Brain (organoid and tissue), 16 donors: ENCODE measurements at places on chromosomes 2 and 18. TPM values are rescaled to one million over a fixed set of nuclear protein-coding genes. Genes with fewer than 3 reads are reported as not detected.

The MAL gene
- polyA plus RNA-seq, result 206 TPM

The HOXD11 gene
- polyA plus RNA-seq, result 5.1 TPM

The STAM2 gene
- polyA plus RNA-seq, result 7.3 TPM

The CCDC150 gene
- polyA plus RNA-seq, result 1.2 TPM

The FZD7 gene
- polyA plus RNA-seq, result 5.3 TPM

The SPDYA gene
- not detected for polyA plus RNA-seq

The IL37 gene
- not detected for polyA plus RNA-seq

The MDH1B gene
- 3.3 TPM for polyA plus RNA-seq

The TBR1 gene
- 9.4 TPM for polyA plus RNA-seq

The ALPP gene
- not detected for polyA plus RNA-seq

The UCN gene
- 0.93 TPM for polyA plus RNA-seq

The DCAF17 gene
- polyA plus RNA-seq, result 3.5 TPM

The CHRND gene
- polyA plus RNA-seq, result not detected

The CCDC68 gene
- 0.19 TPM for polyA plus RNA-seq

The XIRP2 gene
- polyA plus RNA-seq, result not detected

The TEX44 gene
- polyA plus RNA-seq, result not detected

The SP140 gene
- polyA plus RNA-seq, result not detected

The ABCG8 gene
- not detected for polyA plus RNA-seq
